ENCODE measurements at places on chromosomes 1 and 21. TPM values are rescaled to one million over a fixed set of nuclear protein-coding genes. Genes with fewer than 3 reads are reported as not detected.

- no peak for DNase-seq
These were observed 12.3 kb downstream of the ATP2B4 start for GRCh38 chr1:203638950-203639349.

DNA sequence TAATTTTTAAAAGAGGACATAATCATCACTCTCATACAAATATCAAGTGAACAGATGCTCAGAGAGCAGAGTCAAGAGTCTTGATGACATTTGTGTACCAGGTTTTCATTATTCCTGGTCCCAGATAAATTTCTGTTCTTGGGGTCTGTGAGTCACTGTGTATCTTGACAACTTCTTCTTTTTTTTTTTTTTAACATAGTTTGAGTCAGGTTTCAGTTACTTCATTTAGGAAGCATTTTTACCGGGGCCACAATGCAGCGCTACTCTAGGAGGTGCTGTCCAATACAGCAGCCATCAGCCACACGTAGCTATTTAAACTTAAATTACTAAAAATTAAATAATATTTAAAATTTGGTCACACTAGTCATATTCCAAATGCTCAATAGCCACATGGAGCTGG, 188.1 kb upstream of the SAMSN1 start:
- DNase-seq, result no peak

GRCh38 chr1:25899792-25900191, 6.4 kb downstream of the STMN1 start:
- DNase-seq, result no peak

- DNase-seq, result no peak
These were observed 18.6 kb downstream of the DCAF8 start for GRCh38 chr1:160243767-160244166.

GRCh38 chr1:39266269-39266668, 61.8 kb downstream of the MACF1 start:
- no peak for DNase-seq

- DNase-seq, result no peak
These were observed 102.6 kb upstream of the ATP1A1 start for GRCh38 chr1:116270316-116271057.

GRCh38 chr1:245211035-245211749, 56.4 kb downstream of the KIF26B start:
- no peak for DNase-seq

- DNase-seq, result peak; percentile 54
These were observed 23.9 kb downstream of the DNAJC8 start for GRCh38 chr1:28208818-28209441.

- no peak for DNase-seq
These were observed 22.9 kb upstream of the PLA2G5 start for GRCh38 chr1:20047096-20047495.

GRCh38 chr1:184388319-184388889, 1.6 kb downstream of the C1orf21 start:
- DNase-seq, result no peak

DNA sequence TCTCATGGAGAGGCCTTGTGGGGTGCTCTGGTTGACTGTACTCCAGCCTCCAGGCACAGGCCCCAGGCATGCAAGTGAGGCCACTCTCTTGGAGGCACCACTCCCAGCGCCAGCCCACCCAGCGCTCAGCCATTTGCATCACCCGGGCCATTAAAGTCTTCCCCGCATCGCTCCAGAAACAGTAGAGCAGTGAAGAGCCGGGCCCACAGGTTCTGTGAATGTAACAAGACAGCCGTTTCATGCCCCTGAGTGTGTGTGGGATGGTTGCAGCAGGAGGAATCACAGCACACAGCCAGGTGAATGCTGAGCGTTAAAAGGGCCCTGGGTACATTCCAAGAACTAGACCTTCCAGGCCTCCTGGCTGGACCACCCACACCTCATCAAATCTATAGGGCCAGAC, 19.0 kb upstream of the CD2 start:
- no peak for DNase-seq

GRCh38 chr21:42973309-42973990, 912 bp upstream of the PKNOX1 start:
- DNase-seq, result peak; percentile 34

DNA sequence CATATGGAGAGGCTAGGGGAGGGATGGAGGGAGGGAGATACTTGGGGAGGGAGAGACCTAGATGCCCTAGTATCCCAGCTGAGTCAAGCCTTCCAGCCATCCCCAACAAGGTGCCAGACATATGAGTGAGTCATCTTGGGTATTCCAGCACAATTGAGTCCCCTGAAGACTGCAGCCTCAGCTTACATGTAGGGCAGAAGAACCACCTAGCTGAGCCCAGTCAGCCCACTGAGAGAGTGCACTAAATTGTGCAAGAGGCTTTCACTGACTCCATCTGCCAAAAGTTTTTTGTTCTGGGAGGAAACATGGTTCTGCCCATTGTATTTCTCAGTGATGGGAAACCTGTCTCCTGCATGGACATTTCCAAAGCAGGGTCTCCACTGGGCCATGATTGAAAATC, 76.4 kb downstream of the FOXD2 start:
- no peak for DNase-seq

GRCh38 chr1:209505044-209505443, 78.5 kb upstream of the CAMK1G start:
- no peak for DNase-seq

DNA sequence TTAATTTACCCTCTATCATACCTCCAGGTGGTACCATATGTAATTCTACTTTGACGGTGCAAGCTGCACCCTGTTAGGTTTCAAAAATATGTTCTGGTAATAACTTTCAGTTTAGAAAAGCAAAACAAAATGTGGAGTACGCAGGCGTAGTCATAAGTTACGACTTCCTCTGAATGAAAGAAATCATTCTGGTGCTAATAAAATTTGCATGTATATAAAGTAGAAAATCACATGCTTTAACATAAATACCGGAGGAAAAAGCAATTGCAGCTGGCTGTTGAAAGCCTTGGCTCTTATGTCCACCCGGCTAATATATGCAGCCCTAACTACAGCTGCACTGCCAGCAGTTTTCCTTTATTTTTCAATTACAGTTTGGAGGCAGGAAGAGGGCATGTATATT, 65.2 kb upstream of the TMPRSS15 start:
- DNase-seq, result no peak

- no peak for DNase-seq
These were observed 36.6 kb downstream of the TBX19 start for GRCh38 chr1:168317309-168317708.

- DNase-seq, result no peak
These were observed 41.6 kb downstream of the FAAP20 start for GRCh38 chr1:2152954-2153353.

- peak; percentile 52 for DNase-seq
These were observed 75.0 kb upstream of the COX20 start for GRCh38 chr1:244760471-244760870.

DNA sequence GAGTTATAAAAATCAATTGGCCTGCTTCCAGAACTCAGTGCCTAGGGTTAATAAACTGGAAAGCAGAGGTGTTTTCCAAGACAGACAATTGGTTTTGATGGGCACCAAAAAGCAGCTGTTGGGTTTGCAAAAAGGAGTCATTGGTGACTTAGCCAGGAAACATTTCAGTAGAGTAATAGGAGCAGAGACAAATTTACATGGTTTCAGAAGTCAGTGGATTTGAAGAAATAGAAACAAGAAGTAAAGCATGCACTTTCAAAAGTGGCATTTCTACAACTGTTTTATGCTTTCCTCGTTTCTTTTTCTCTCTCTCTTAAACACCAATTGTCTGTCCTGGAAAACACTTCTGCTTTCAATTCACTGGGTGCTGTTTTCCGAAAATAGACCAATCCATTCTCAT, 87.8 kb downstream of the GLUL start:
- no peak for DNase-seq

- no peak for DNase-seq
These were observed 12.7 kb downstream of the TESK2 start for GRCh38 chr1:45478121-45478814.

DNA sequence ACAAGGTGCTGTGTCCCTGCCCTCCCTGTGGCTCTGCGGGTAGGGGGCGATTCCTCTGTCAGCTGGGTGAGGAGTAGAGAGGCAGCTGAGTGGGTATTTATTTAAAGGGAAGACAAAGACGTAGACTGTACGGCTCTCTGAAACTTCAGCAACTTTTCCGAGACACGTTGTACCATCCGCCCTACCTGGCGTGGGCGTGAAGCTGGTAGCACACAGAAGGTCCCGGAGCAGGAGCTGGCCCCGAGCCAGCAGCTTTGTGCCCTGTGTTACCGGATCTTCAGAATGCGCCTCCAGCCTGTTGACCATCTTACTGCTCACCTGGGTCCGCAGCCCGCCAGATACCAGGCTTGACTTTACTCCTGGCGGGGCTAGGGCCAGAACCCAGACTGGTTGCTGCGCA, 34.9 kb downstream of the PRKCZ start:
- DNase-seq, result no peak

DNA sequence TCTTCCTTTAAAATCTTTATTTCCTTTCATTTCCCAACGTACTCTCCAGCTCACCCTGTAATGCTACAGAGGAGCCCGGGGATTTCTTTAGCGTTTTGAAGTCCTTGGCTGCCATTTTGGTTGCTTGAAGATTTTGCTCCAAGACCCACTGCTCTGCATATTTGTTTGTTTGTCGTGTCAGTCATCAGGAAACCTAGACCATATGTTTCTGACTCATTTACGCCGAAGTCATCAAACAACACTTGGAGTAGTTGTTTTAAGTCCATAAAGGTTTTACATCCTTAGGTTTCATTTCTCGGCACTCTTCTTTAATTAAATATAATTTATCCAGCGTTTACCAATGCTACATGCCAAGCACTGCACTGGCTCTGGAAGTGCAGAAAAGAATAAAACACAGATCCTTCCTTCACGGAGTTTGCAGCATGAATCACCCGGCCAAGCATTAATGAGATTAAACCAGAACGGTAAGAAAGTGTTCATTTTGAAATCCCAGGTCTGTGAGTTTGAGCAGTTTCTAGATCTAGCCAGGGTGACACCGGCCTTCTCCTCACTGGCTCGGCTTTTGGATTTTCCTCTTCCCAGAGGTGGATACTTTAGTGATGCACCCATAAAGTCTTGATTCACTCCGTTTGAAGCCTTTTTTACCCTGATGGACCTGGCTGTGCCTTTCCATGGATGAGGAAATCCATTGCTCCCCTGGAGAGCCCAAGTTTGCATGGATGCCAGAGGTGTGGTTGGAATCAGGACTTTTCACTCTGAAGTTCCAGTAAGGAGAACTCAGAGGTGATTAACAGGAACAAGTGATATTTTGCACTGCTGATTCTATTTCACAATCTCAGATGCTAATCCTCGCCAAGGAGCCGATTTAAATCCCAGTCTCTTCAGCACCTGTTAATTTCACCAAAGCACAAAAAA, 109.3 kb downstream of the KAZN start:
- DNase-seq, result no peak

- DNase-seq, result no peak
These were observed 57.9 kb downstream of the RNF187 start for GRCh38 chr1:228544921-228545591.

DNA sequence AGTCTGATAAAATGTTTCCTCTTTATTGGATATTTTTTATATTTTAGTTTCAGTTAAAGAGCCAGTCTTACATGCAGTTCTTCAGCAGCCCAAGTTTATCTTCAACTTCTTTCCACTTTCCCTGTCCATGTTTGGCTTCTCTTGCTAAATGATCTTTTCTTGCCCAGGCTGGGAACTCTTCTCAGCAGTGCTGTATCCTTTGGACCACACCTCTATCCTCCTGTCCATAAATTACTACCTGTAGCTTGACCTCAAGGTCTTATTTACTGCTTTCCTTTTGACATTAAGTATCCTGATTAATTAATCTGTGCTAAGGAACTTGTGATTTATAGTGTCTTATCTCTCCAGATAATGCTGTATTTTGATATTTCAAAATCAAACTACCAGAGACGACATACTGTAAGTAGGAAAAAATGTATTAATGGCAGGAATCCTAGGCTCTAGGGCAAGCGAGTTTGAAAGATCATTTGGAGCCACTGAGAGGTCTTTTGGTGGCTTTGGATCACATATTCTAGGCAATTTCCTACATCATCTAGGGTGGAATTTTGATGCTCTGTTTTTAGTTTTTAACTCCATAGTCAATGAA, 20.5 kb upstream of the PDC start:
- DNase-seq, result no peak

- DNase-seq, result no peak
These were observed 71.2 kb downstream of the FGGY start for GRCh38 chr1:59368008-59368670.

GRCh38 chr1:118920124-118920717, 67.9 kb downstream of the TBX15 start:
- no peak for DNase-seq

- peak; percentile 66 for DNase-seq
These were observed 212.7 kb upstream of the FGGY start for GRCh38 chr1:59083946-59084865.

GRCh38 chr1:157403203-157403602, 149.1 kb downstream of the FCRL5 start:
- peak; percentile 78 for DNase-seq

DNA sequence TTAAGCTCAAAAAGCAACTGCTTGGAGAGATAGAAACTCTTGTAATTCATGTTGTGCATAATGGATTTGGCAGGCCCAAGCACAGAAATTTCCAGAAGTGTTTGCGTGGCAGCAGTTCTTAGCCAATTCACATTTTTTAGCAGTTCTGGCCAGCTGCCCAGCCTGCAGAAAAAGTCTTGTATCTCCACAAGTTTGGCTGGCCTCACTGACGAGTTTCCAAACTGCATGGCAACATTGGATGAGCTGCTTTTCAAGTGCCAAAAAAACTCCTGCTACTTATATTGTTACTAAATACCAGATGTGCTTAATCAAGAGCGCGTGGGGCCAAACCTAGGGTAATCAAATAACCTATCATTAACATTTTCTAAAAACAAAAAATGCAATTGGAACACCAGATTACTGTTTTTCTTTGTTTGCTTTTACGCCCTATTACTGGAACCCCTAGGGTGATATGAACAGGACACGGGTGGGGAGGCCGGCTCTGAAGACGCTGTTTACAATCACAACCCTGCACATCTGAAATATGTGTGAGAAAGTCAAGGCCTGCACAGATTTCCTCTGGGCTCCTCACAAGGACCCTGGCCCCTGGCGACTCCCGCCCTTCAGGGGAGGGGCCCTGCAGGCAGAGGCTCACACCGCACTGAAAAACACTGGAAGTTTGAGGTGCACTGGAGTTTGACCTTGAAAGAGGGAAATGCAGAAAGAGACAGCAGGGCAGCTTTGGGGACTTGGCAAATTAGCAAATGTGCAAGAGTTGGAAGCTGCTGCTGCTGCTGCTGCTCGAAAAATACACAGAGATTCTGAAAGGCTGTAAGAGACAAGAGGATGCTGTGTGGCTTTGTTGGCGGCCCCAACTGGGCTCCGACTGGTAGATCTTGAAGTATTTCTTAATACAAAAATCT, 55.2 kb upstream of the TARBP1 start:
- no peak for DNase-seq

Gene C1orf74
- total RNA-seq, result 2.4 TPM

Gene CDK18
- 38.5 TPM for total RNA-seq

Gene GUCA2A
- not detected for total RNA-seq

Gene IVL
- not detected for total RNA-seq

Gene KCNK1
- 9.9 TPM for total RNA-seq

Gene S100A2
- total RNA-seq, result 0.92 TPM

Gene SLC45A1
- 0.63 TPM for total RNA-seq

Gene LCK
- 37.0 TPM for total RNA-seq

Gene ARHGEF16
- 48.1 TPM for total RNA-seq

Gene C8B
- total RNA-seq, result not detected

Gene LEMD1
- 11.9 TPM for total RNA-seq

Gene CADM3
- total RNA-seq, result 5.6 TPM

Gene IBA57
- 12.6 TPM for total RNA-seq

Gene CR2
- total RNA-seq, result 1.8 TPM

Measured in H9 (cell line).